ENCODE measurements at places on chromosomes 1 and 21.

GRCh38 chr21:31546443-31547170, 112.9 kb upstream of the SOD1 start:
- DNase-seq: no peak

- DNase-seq: no peak
Observed at GRCh38 chr1:82401116-82401515, 600.4 kb downstream of the ADGRL2 start.

DNA sequence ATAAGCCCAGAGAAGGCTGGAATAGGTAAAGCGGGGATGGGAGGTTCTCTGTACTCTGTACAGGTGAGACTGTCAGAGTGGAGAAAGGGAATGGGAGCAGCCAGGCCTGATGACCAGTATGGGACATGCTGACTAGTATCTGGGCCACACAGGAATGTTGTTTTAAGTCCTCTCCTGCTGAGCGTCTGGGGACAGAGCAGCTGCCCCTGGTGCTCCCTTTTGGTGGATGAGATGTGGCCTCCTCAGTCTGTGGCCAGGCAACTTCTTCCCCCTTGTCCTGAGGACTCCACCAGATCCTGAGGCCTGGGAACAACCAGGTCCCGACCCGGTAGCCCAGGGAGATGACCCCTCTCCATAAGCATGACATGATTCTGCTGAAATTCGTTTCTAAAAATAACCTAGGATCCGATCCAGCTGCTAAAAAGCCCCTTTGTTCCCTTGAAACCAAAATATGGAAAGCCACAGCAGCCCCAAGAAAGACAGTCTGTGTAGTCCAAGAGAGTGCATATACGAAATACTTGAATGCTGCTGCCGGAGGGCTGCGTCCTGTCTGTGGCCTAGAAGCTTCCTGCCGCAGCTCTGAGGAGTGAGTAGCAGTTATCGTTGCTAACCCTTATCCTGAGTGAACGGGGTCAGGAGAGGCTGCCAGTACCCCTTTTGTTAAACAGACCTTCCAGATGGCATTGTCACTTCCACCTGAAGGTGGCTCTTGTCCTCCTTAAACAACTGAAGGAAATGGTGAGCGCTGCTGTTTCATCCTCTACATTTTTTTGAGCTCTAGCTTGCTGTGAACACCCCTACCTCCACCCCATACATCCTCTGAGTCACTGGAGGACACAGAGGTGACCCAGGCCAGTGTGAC, 47.1 kb downstream of the ATP2B4 start:
- peak; percentile 53 for DNase-seq

DNA sequence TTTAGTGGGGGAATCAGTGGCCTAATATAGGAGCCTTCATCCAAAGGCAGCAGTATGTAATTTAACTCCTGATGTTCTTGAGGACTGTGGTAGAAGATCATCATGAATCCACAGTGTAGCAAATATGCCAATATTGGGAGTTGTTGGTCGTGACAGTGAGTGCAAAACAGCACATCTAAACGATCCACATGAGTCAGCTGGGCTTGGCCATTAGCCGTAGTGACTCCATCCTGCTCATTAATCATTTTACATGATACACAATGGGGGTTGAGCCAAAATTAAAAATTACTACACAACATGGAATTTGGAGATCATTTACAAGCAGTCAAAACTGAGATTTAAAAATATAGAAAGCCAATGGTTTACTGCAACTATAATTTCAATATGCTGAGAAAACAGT, 653.9 kb upstream of the CAMK1G start:
- DNase-seq: no peak

DNA sequence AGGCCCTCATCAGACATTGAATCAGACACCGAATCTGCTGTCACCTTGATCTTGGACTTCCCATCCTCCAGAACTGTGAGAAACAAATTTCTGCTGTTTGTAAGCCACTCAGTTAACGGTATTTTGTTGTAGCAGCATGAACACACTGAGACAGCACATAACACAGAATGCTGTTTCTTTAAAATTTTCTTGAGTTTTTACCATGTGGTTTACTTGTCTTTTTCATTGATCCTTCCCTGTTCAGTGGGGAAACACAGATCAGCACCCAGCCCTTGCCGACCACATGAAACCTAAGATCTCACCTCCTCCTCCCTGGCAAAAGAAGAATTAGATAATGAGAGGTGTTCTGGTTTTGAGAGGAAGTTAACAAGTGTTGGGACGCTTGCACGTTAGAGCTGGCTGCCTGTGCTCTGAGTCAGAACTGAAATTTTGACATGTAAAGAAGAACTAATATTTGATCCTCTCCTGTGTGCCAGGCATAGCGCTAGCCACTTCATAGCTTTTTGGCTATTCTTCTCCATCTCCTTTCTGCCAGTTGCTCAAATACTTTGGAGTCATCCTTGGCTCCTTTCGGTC, 179.6 kb downstream of the DHRS3 start:
- DNase-seq: peak; percentile 39

GRCh38 chr1:21012937-21013336, 163.8 kb downstream of the EIF4G3 start:
- no peak for DNase-seq

GRCh38 chr1:19484798-19485361, 459 bp downstream of the CAPZB start:
- DNase-seq: no peak

GRCh38 chr1:229928767-229929166, 138.3 kb upstream of the GALNT2 start:
- no peak for DNase-seq
